ENCODE measurements at places on chromosomes 11 and 22. TPM values are rescaled to one million over a fixed set of nuclear protein-coding genes. Genes with fewer than 3 reads are reported as not detected.

Gene BTBD18
- not detected for total RNA-seq

- no peak for DNase-seq
These were observed 254.3 kb upstream of the SESN3 start for GRCh38 chr11:95485115-95485900.

DNA sequence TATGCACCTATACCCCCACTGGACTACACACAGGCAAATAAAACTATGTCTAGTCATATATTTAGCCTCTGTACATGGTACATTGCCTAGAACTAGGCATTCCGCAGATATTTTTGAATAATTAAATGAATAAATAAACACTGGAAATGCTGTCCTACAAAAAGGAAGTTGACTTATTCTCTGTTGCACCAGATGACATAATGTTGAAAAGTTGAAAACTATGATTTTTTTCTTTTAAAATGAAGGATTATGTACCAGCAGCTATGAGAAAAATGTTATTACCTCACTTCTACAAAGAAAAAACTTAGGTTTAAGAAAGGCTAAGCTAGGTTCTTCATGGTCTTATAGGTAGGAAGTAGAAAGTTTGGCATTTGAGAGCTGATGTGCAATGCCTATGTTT lies 856.6 kb downstream of the METTL15 start:
- no peak for DNase-seq

DNA sequence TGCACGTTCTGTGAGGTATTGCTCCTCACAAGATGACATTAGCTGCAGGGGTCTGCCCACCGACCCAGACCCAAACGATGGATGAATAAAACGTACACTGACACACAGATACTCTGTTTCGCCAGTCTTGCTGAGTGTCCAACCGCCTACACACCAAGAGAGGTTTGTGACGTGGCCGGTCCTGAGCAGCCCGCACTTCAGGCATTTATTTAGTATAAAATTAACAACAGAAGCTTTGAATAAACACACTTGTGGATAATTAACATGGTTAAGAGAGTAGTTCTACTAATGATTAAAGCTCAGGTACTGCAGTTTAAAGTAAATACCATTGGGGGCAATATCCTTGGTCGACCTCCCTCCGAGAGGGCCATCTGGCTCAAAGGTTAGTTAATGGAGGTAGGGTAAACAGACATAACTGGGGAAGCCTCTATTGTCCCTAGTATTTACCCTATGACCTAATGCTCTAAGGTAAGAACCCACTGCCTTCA lies 75.7 kb downstream of the CCDC83 start:
- no peak for DNase-seq

Gene SPDYC
- not detected for total RNA-seq

Gene P4HA3
- not detected for total RNA-seq

DNA sequence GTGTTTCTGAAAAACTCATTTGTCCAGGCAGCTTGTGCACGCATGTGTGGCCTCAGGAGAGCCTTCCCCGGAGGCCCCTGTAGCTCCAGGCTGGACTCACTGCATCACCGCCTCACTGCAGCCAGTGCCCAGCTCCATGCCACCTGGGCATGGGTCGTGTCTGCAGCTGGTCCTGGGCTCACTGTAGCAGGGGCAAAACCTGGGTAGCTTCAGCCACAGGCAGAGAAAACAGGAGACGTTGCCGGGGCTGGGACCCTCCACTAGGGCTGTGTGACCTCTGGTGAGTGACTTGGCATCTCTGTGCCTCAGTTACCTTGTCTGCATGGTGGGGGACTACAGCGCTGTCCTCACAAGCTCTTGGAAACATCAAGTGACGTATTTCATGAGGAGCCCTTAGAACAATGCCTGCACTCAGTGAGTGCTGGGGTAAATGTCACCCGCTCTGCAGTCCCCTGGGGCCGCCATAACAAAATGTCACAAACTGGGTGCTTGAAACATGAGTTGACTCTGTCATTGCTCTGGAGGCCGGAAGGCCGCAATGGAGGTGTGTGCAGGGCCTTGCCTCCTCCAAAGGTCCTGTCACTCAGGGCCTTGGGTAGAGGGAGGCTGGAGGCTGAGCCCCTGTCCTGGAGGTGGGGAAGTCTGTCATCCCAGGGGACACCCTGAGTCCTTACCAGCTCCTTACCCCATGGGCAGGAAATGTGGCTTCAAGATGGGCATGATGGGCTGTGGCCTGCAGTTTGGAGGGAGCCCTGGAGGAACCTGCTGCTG lies 488.7 kb downstream of the TBC1D22A start:
- no peak for DNase-seq

Gene ZBTB16
- total RNA-seq = 3.8 TPM

Gene RELT
- 35.0 TPM for total RNA-seq

Gene GGTLC3
- not detected for total RNA-seq

Gene BACE1
- total RNA-seq = 0.40 TPM

DNA sequence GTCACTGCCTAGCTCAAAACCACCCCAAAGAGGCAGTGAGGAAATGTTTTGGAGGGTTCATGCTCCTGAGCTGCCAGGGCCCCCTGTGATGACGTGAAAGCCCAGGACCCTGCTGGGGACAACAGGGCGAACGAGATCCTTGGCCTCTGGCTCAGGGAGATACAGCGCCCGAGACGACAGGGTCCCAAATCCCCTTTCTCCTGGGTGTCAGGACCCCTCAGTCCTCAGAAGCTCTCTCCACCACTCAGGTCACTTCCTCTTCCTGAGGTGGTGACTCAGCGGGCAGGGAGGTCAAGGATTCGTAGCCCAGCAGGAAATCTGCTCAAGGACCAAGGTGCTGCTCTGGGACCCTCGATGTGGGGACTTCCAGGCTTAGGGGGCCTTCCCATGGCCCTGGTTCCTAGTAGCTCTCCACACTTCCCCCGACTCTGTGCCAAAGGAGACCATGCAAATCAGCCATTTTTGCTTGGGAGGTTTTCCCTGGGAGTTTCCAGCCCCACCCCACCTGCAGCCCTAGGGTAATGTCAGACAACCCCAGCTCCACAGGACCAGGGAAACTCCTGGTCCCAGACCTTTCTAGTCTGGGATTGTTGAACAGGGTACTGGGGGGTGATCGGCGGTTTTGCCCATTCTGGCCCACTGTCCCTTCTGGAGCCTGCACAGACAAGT lies 12.8 kb downstream of the BCL9L start:
- DNase-seq = peak; percentile 75

GRCh38 chr11:65314501-65315203 lies at the start of gene CDC42EP2:
TSS of gene CDC42EP2 (plus strand) at chr11:65314866. CDS start at chr11:65320899, 6,033 bp downstream.
- peak; percentile 93 for DNase-seq

Gene MMP10
- 0.14 TPM for total RNA-seq

Gene FAM76B
- total RNA-seq = 43.0 TPM

DNA sequence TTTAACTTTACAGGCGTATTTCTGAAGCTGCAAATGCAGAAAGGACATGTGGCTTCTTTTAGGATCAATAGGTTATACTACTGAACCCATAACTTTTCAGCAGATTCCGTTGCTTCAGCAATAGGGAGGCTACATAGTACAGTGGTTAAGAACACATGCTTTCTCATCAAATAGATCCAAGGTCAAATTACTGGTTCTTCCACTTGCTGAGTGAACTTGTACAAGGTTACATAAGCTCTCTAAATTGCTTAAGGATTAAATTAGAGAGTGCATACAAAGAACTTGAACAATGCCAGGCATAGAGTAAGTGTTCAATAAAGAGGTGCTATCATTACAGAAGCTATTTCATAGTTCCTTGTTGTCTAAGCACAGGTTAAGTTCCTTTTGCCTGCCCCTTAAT lies 129.6 kb downstream of the BARX2 start:
- no peak for DNase-seq

Gene PRR33
- total RNA-seq = not detected

Gene ABCC8
- not detected for total RNA-seq
